NCI-H1092 (cell line): ENCODE measurements at places on chromosomes 12 and 14.
A peak's percentile ranks its signal among the peaks of the same experiment; 100 is the strongest.

DNA sequence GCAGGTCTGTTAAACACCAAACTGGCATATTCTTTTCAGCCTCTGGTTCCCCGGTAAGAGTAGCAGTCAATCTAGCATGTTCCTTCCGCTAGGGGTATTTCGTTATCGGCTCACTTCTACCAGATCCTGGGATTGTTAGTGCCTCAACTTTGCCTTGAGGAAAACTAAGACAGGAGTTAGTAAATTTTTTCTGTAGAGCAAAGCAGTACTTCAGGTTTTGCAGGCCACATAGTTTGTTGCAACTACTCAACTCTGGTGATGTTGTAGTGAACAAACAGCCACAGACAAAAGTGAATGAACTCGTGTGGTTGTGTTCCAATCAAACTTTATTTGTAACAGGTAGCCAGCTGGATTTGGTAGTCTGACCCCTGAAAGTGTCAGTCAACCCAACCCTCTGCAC, 6.3 kb upstream of the CDH24 start:
- DNase-seq = no peak

DNA sequence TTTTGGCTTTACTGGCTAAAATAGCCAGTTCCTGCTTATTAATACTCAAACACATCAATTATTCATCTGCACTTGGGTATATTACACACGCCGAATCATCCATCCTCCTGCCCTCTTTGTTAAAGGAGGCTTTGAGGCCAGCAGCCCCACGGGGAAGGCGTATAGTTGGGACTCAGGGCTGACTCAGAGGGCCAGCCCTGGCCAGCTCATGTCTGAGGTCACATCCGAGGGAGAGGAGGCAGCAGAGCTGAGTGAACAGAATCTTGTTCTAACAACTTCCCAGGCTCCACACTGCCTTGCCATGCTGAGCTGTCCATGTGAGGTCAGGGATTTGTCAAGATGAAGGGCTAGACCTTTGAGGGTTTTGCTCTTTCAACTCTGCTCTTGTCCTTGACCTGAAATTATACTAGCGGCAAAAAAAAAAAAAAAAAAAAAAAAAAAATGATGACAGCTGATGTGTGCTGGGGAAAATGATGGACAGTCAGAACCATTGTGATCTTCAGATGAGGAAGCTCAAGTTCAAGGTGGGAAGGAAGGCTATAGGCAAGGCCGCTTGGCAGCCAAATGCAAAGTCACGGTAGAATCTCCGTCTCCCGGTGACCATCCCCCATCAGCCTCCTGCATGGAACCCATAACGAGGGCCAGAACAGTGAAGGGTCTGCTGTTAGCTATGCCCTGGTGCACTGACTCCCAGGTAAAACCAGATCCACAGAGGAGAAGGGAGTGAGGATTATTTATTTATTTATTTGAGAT, 12.5 kb upstream of the MARK3 start:
- DNase-seq = no peak

DNA sequence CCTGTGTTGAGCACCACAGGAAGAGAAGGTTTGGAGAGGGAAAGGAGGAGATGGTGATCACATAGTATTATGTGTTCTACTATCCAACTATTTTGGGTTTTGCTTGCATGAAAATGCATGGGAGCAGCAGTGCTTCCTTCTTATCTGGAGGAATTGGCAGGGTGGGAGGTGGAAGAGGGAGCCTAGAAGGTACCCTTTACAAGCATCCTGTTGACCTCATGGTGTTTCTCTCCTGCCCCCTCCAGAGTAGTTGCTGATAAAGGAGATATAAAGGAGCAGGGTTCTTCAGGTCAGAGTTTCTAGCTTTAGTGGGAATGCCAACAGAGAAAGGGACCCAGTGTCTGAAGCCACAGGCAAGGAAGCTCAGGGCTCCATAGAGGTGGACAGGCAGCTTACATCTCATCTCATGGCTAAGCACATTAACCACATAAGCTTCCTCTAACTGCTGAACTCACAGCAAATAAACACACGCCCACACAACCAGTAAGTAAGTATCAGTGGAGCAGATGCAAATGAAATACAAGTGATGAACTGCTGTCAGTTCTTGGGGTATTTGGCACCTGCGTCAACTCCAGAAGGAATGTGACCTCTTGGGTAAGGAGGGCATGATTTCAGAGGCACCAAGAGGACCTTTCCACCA, 174.2 kb upstream of the SLC38A2 start:
- no peak for DNase-seq

DNA sequence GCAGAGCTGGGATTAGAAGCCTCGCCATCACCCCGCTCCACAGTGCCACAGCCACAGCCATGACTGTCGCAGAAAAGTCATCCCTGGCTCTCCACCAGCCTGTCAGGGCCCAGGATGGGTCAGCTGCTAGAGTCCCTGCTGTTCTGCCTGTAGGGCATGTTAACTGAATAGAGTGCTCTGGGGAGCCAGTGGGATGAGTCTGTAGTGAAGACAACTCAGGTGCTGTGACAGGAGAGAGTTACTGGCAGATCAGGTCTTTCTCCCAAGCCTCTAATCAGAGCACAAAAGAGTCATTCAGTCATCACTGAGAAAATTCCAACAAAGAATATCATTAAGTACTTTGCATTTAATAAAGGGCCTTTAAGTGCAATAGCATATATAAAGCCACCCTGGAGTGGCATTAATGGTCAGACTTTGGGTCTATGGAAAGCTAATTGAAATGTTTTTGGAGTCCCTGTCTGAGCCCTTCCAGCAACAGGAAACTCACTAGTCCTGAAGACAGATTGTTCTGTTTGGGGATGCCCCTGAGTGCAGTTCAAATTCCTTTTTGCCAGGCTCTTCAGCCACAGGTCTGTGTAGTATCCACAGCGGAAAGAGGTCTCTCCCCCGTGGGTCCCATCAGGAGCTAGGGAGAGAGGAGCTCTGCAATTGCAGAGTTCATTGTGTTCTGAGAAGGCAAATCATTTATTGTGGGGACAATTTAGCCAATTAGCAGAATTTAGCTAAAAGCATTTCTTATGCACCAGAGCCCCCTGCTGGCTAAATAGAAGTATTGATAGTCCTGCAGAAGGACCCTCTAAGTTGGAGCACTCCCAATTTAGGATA, 45.2 kb upstream of the C14orf132 start:
- peak; percentile 40 for DNase-seq

- no peak for DNase-seq
Measured at GRCh38 chr12:83197483-83197914, 510.8 kb downstream of the TMTC2 start.

- no peak for DNase-seq
Measured at GRCh38 chr14:104926619-104927431, 2.1 kb downstream of the PLD4 start.

DNA sequence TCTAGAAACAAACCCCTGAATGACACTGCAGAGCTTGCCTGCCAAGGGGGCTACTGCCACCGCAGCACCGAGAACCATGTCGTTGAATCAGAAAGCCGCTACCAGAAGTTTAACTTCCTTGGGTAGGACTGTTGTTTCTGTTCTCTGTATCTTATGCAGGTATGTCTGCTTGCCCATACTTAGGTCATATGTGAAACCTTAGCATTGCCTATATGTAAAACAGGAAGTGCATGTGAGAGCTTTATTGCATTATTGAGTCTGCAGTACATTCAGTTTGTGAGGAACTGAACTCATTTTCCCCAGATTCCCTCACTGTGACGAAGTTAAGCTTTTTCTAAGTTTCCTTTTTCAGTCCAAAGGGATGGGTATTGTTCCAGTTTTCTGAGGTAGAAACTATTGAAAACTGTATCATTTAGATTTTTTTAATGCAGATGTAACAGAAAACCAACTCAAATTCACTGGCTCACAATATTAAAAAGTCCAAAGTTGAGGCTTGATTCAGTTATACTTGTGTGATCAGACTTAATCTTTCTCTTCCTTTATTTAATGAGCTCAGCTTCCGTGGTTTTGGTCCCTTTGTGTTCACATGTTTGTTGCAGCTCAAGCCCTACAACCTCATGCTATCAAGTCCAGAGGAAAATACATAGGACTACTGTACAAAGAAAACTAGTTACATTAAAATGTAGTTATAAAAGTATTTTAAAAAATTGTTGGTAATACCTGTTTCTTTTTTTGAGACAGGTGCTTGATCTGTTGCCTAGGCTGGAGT, 6.9 kb downstream of the FBXO34 start:
- DNase-seq = no peak

GRCh38 chr14:71320734-71321573, 413.7 kb downstream of the PCNX1 start:
- DNase-seq = peak; percentile 12

DNA sequence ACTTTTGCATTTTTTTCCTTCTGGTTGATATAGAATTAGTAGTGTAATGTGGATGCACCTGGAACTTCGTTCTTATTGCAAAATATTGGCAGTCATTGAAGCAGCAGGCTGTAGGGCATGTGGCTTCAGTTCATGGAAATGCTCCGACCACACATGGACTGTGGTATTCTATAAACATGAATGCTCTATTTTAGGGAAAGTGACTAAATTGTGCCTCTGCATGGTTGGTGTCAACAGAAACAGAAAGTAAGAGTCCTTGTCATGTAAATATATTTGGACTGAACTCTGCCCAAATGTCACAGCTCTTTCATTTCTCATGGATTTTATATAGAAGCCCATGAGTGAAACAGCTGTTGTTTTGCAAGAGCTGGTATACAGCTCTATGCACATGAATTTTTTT, 917.0 kb downstream of the LRFN5 start:
- DNase-seq = no peak

DNA sequence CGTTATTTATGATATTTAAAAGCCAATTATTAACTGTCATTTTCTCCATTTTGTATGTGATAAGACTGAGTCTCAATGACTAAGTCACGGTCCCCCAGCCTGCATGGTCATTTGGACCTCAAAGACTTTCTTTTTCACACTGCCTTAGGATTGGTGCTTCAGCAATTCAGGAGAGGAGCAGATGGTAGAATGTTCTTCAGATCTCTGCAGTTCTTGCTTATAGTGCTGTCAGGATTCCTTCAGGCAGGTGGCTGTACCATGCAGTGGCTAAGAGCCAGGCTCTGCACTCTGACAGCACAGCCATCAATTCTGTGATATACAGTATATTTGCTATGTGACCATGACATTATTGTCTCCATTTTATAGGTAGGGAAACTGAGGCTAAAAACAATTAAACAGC, 18.7 kb downstream of the SSPN start:
- DNase-seq = no peak

GRCh38 chr14:55803873-55804553, 224.0 kb downstream of the KTN1 start:
- no peak for DNase-seq

DNA sequence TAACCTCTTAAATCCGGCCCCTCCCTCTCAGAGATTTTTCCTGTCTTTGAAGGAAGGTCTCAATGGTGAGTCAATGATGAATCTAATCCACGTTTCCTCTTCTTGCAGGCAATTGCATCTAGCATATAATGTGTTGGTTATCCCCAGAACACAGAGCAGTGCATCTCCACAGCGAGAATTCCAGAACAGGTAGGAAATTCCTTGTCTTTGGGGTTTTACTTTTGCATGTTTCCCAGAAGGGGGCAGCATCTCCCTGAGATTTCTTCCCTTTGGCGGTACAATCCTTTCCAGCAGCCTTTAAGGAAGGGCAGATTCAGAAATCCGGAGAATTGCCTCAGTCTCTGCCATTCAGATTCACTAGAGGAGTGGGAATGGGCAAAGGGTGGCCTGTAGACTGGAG, 128.0 kb downstream of the KCNA5 start:
- peak; percentile 14 for DNase-seq

DNA sequence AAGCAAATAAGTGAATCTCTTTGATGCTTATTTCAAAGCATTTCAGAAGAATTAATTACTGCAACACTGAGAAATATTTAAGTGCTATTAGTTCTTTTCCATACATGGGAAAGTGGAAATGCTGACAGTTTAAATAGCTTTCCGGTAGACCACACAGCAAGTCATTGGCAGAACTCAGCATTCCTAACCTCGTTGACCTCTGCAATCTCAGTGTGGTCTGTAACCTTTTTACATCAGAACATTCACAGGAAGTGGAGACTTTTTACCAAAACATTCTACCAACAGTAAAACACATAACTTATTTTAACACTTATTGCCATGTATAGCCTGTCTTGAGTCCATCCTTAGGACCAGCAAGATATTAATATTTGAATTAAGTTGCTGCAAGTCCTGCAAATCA, 249.5 kb upstream of the DCN start:
- no peak for DNase-seq

DNA sequence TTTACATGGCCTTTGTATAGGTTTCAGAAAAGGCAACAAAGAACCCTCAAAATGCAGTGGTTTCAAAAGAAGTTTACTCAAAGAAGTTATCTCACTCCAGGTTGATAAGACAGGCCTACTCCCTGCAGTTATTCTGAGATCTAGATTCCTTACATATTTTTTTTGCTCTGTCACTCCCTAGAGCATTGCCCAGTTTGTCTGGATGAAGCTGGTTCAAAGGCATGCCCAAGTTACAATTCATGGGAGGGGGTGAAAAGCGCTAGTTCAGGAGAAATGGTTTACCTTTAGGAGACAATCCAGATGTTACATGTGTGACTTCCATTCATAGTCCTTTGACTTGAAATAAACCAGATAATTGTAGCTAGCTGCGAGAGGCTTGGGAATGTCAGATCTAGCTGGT, 115.0 kb downstream of the TPH2 start:
- no peak for DNase-seq

DNA sequence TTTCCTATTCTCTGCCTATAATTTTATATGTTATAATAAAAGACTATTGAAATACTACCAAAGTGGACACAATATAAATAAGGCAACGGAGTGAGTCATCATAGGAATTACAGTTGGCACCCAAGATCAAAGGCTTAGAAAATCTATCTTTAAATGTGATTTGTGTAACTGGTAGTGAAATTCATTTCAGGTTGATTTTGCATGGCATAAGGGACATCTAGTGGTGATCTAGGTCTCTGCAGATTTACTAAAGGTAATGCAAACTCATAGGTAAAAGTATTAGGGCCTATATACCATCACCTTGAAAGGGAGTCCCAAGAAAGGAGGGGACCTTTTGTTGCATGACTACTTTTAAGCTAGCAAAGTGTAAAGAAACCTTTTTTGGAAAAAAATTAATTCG, 527.2 kb downstream of the NRXN3 start:
- DNase-seq = peak; percentile 9

GRCh38 chr12:3004655-3005565, 45.7 kb downstream of the TEAD4 start:
- DNase-seq = no peak
